ENCODE measurements at places on chromosomes 1 and 21. TPM values are rescaled to one million over a fixed set of nuclear protein-coding genes. Genes with fewer than 3 reads are reported as not detected.

- peak; percentile 72 for DNase-seq
Measured at GRCh38 chr1:39632682-39633417, 6.6 kb downstream of the HEYL start.

FOXD2 gene
- not detected for total RNA-seq

DNA sequence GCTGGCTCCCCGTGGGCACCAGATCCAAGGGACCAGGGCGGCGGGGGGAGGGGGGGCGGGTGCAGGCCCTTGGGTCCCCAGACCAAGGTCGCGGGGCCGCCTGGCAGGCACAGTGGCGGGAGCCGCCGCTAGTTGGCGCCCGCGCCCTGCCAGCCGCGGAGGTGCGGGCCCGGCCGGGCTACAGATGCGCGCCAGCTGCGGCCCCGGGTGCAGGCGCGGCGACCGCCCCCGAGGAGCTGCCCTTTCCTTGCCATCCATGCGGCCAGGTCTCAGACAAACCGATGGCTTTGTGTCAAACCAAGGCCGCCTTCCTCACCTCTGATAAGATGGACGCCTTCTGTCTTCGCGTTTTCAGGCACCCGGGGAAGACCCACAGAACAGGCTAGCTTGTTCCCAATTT is 2.2 kb upstream of the RUNX3 start:
- DNase-seq, result peak; percentile 31

DNA sequence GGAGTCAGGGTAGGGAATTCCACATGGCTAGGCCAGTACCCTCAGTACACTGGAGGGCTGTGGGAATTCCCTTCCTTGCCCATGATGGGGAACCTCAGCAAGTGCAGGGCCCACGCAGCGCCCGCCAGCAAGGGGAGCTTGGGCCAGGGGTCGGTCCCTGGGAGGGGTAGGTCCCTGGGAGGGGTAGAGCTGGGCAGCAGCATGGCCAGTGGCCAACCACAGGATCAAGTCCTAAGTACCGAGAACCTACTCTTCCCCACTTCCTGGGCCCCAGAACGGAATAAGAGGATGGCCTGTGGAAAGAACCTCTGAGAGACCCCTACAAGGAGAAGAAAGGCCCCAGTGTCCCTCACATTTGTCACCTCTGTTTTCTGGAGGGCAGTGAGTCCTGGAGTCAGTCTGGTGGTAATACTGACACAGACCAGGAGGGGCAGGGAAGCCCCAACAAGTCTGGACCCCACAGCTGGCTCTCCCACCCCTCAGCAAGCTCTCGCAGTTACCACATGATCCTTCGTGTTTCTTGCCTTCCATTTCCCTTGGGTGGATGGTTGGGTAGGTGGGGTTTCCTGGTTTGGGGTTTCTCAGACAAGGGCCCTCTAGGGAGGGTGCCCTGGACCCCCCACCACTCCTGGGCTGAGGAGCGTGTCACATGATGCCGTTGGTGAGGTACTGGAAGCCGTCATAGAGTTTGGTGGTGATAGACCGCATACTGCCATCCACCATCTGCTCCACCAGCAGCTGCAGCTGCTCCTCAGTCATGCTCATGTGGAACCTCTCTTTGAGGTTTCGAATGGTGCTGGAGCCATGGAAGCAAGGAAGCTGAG is 10.3 kb downstream of the ZNF687 start:
- DNase-seq, result no peak

DNA sequence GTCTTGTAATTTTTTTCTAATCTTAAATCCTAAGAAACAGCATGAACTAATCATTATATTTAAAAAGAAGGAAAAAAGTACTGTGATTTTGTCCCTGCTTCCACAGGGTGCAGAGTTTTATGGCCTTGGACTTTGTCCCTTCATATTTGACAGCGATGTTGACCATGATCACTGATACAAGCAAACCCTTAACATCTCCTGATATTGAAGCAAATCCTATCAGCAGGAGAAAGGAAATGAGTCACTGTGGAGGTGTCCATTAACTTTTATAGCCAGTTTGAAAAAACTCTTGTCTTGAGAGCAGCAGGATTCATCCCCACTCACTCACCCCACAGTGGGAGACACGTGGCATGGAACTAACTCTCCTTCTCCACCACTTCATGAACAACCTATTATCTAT is 5.1 kb upstream of the REG4 start:
- no peak for DNase-seq

- DNase-seq, result no peak
Measured at GRCh38 chr1:5708346-5709245, 283.6 kb downstream of the NPHP4 start.

DNA sequence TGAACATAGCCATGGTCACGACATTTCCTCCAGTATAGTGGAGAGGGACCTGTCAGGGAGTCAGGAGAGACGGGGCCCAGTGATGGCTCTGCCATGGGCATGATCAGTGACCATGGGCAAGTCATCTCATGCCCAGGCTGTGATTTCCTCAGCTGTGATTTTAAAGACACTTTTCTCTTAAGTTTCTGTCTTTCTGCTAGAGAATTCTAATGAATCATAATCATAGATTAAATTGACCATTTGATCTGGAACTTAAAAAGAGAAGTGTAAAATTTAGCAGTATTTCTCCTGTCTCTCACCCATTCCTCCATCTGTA is 112.7 kb downstream of the USP25 start:
- no peak for DNase-seq

ATP1A4 gene
- total RNA-seq, result not detected

- DNase-seq, result no peak
Measured at GRCh38 chr1:99573431-99574217, 72.3 kb upstream of the PALMD start.

DNA sequence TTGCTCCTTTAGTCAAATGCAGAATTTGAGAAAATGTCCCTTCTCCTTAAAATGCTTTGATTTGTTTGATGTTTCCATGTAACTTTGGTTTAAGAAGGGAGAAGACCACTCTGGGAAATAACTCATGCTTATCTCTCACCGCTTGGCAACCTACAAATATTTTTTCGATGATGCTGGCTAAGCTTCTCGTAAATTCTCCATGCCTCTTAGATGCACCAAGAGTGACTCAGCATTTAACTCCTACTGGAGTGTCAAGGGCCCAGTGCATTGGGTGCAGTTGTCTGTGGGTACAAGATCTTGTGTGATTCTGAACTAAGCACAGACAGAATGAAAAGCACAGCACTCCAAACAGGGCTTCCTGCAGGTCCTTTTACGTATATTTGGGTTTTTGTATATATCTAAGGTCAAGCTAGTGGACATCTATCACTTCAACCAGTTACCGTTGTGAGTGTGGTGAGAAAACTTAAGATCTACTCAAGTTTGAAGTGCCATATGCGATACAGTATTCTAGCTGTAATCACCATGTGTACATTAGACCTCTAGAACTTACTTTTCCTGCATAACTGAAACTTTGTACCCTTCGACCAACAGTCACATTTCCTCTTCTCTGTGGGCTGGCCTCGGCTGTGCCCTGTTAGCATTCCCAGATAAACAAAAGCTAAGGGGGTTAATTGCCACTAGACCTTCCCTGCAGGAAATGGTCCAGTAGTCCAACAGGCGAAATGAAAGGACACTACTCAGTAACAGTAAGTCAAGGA is 55.8 kb downstream of the COL18A1 start:
- DNase-seq, result no peak

- DNase-seq, result peak; percentile 55
Measured at GRCh38 chr1:219171192-219171935, 2.3 kb upstream of the LYPLAL1 start.

- DNase-seq, result no peak
Measured at GRCh38 chr1:23470282-23471070, 13.5 kb downstream of the ASAP3 start.

DNA sequence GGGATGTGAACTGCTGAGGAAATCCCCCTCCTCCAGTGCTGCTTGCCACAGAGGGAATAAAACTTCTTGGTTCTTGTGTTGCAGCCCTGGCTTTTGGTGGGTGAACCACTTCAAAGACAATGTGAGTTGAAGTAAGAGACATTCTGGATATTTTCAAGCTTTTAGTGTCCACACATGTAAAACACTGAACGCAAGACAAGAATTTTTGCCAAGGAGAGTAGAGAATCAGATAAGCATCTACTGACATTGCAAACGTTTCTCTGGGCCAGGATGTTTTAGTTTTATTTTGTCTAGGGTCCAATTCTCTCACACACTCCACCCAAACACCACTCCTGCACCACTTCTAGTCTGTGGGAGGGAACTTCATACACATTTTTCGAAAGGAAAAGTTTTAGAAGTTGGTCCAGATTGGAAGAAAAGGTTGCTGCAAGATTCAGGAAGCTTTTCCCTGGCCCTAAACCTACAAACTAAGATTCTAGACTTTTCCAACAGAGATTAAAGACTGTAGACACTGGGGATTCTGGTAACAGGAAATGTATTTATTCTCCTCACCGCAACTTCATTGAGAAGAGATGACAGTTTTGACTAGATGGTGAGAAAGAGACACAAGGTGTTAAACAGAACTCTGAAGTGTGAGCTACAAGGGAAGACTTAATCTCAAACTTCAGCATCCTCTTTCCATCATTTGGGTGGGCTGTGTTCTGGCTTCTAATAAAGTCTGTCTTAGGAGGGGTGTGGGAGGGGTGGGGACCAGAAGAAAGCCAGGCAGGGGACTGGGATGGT is 16.1 kb downstream of the FASLG start:
- no peak for DNase-seq

DNA sequence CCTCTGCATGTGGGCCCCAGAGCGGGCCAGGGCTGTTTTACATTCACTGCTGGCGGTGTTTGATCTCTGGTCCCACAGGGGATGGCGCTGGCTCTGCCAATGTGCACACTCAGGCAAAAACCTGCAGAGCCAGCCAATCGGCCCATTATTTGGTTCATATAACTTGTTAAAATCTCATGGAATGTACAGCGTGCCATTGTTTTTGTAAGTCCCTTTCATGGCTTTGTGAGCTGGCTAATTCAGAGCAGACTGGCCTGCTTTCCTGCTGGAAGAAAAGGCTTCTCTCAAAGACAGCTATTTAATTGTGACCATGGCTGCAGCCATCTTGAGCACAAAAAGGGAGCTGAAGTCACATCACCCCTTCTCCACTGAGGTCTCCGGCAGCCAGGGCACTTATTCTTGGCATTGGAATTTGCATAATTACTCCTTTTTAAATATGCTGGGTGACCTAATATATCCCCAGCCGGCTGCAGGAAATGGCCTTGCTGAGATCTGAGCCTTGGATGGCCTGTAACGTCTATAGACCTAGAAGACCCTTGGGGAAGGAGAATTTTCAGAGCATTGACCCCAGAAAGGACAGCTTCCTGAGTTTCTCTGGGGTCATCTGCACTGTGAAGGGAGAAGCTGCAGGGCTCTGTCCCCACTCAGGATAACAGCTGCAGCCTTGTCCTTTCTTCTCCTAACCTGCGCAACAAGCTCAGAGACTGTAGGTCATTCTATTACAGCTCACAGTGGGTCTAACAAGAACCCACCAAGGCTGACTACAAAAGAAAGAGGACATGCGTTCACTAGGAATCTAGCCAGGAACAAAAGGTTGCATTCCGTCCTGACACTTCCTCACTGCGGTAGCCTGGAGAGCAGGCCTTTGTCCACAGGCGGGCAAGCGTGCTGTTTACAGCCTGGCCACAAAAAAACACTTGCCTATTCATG is 45.8 kb downstream of the BCAR3 start:
- DNase-seq, result peak; percentile 52

SYCP1 gene
- not detected for total RNA-seq

PPIAL4G gene
- not detected for total RNA-seq

DNA sequence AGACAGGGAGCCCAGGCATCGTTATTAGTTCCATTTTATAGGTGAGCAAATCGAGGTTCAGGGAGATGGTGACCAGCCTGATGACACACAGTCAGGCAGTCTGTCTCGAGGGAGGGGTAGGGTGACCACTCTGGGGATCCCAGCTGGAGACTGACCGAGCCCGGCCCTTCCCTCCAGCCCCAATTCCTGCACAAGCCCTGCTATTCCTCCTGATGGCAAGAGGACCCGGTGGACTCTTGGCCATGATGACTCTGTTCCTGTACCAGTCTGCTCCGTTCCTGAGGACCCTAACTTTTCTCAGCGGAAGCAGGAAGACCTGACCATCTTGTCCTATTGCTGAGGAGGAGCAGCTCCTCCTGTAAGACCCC is 391 bp downstream of the AGT start:
- no peak for DNase-seq

- no peak for DNase-seq
Measured at GRCh38 chr1:200731654-200732332, 6.9 kb upstream of the CAMSAP2 start.

DNA sequence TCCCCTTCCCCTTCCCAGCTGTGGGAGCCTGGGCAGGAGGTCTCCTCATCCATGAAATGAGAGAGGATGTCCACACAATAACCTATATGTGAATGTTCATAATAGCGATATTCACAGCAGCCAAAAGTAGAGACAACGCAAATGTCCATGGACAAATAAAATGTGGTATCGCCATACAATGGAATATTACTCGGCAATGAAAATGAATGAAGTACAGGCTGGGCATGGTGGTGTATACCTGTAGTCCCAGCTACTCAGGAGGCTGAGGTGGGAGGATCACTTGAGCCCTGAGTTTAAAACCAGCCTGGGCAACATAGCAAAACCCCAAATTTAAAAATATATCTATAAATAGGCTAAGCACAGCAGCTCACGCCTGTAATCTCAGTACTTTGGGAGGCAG is 12.9 kb downstream of the ADPRS start:
- DNase-seq, result no peak

DNA sequence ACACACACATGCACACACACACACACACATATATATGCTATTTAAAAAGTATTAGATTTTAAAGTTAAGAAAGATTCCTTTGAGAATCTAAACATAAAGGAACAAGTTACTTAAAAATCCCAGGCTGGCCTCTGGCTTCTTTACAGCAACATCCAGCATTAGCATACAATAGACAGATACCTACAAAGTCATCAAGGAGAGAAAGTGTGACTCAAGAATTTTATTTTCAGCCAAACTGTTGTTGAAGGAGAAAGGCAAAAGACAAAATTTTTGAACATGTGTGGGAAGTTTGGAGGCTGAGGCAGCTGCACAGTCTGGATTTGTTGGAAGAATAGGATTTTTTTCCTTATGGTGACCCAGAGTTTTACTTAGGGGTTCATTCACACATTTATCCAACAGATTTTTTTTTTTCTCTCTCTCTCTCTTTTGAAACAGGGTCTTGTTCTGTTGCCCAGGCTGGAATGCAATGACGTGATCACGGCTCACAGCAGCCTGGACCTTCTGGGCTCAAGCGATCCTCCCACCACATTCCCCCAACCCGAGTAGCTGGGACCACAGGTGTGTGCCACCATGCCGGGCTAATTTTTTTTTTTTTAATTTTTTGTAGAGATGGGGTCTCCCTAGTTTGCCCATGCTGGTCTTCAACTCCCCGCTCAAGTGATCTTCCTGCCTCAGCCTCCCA is 24.0 kb upstream of the SPOCD1 start:
- no peak for DNase-seq

DNA sequence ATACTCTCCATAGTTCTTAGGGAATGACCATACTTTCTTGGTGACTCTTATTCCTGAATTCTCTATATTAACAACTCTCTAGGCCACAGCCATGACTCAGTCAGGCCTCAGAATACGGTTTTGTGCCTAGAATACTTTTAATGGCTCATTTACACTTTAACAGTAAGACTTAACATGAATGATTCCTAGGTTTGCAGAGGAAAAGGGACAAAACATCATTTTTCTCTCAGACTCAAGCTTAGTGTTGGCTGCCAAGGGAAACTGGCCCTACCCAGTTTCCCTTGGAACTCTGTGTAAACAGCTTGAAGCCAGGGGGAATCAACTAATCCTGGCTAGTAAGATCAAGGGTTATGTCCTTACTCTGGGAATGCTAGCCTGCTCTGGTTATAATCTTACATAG is 164.9 kb upstream of the PKN2 start:
- no peak for DNase-seq
